CD4-positive, alpha-beta T cell treated with Interleukin-6 at 100 ng/mL for 8 hours (primary cell): ENCODE measurements at places on chromosomes 6 and 20.

- DNase-seq, result no peak
These were observed 21.3 kb downstream of the SPATA2 start for GRCh38 chr20:49894073-49894470.

- DNase-seq, result no peak
These were observed 6.0 kb downstream of the PDYN start for GRCh38 chr20:1987826-1988225.

GRCh38 chr6:168232989-168233874, 86.3 kb downstream of the DACT2 start:
- no peak for DNase-seq

- no peak for DNase-seq
These were observed 199.6 kb downstream of the OGFRL1 start for GRCh38 chr6:71488186-71488585.

GRCh38 chr20:41005361-41005729, 23.3 kb upstream of the TOP1 start:
- no peak for DNase-seq

DNA sequence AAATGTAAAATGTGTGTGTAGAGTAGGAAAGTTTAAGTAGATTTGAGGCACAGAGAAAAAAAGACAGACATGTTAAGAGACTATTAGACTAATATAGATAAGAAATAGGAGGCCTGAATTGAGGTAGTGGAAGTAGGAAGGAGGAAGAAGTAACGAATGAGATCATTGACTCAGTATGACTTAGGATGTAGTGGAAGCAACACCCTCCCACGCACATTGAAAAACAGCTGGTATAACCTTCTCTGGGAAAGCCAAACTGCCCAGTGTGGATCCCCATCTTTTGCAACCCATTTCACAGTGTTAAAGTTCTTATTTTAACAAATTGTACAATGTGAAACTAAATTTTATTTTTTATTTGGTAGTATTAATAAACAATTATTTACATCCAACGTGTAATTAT, 89.1 kb downstream of the GRIK2 start:
- no peak for DNase-seq
